Stimulated activated CD8-positive, alpha-beta memory T cell treated with anti-CD3 and anti-CD28 coated beads, Interleukin-2, amount 100 ng/mL, for 1 hour (primary cell): ENCODE measurements at places on chromosomes 12 and 14.

GRCh38 chr12:52070185-52070925, 577 bp downstream of the ATG101 start:
- DNase-seq, result no peak

- no peak for DNase-seq
Observed at GRCh38 chr12:92827836-92828431, 101.2 kb downstream of the EEA1 start.

GRCh38 chr14:73492670-73493069, 1.9 kb downstream of the RIOX1 start:
- DNase-seq, result no peak

- DNase-seq, result no peak
Observed at GRCh38 chr12:63889721-63890509, 45.4 kb downstream of the SRGAP1 start.

DNA sequence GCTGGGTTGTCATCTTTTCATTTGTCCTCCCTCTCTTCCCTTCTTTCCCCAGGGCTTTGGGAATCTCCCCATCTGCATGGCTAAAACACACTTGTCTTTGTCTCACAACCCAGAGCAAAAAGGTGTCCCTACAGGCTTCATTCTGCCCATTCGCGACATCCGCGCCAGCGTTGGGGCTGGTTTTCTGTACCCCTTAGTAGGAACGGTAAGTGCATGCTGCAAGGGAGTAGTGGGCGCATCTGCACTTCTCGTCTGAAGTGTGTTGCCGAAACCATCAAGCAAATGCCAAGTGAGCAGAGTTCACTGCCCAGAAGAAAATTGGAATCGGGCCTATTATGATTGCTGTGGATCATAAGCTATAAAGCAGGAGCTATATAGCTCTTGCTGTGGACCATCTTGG, 10.6 kb upstream of the AKAP5 start:
- no peak for DNase-seq

DNA sequence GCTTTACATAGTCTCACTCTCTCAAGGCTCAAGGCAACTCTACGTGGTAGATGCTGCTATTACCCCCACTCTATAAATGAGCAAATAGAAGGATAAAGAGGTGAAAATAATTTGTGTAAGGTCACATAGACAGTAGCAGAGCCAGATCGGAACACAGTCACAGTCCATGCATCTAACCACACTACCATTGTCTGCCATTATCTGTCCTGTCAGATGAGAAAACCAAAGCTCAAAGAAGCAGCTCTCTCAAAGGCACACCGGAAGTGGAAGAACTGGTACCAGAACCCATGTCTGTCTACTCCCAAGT, 134.4 kb upstream of the NUDT4 start:
- DNase-seq, result no peak

GRCh38 chr12:114152066-114152465, 185.9 kb upstream of the RBM19 start:
- DNase-seq, result no peak

DNA sequence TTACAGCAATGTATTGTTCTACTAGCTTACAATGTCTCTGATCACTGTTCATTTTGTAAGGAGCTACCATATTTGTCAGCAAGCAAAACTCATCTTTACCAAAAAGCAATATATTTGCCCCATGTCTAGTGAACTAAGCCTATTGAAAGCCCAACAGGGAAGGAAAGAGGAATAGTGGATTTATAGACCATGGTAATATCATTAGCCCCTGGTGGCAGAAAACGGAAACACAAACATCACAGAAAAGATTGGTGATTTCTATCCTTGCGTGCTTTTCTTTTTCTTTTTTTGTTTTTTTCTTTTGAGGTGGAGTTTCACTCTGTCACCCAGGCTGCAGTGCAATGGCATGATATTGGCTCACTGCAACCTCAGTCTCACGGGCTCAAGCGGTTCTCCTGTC, 1562.4 kb upstream of the TMEM132C start:
- no peak for DNase-seq

- no peak for DNase-seq
Observed at GRCh38 chr14:90405755-90406154, 8.9 kb downstream of the CALM1 start.

DNA sequence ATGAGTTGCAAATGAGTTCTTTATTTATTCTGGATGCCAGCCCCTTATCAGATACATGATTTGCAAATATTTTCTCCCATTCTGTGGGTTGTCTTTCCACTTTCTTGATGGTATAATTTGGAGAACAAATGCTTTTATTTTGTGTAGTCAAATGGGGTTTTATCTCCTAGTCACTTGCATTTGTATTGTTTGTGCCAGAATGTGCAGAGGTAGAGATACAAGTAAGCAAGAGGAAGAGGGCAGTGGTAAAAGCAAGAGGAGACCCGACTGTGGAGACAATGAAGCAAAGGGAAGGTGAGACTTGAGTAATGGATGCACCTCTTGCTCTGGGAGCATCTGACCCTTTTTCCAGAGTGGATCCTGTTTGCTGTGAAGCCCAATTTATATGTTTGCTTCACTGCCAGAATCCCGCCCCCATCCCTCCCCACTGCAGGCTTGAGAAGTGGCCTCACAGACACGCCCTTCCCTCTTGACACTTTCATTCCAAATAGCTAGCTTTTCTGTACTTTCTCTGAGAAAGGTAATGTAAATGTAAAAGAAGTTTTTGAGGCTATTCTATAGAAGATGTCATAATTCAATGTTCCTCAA, 786 bp upstream of the PFKM start:
- no peak for DNase-seq

GRCh38 chr14:80714474-80714873, 227.1 kb downstream of the CEP128 start:
- DNase-seq, result no peak

GRCh38 chr12:64729909-64730587, 29.2 kb downstream of the GNS start:
- DNase-seq, result no peak

DNA sequence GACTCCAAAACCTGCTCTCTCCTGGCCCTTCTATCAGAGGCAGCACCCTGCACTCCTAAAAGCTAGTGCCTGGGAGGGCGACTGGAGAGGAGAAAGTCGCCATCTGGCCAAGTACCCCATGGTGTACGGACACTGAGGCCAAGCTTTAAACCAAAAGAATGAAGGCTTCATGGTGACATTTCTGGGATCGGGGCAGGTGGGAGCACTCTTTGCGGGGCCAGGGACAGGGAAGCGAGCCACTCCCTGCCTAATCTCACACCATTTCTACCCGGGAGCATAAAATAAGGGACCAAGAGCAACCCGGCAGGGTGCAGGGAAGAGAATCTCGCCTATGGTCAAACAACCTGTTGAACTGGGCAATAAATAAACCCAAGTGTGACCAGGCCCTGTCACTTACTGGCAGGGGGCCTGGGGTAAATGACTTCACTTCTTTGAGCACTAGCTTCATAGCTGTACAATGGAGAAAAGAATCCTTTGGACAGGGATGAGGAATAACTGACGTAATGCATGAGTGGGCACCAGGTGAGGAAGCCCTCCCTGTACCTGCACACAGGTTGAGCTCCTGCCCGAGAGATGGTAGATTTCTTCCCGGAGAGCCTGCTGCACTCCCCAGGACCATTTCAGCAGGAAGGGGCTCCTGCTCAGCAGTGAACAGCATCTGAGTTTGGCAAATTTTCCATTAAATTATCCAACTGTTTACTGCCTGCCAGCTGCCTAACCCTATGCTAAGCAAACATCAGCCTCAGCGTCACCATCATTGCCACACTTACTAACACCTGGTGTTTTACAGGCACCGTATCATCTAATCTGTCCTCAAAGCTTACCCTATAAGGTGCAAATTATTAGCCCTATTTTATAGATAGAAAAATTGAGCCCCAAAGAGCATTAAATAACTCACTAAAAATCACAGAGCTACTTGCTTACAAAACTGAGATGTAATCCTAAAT, 2.0 kb downstream of the SERPINA1 start:
- no peak for DNase-seq

DNA sequence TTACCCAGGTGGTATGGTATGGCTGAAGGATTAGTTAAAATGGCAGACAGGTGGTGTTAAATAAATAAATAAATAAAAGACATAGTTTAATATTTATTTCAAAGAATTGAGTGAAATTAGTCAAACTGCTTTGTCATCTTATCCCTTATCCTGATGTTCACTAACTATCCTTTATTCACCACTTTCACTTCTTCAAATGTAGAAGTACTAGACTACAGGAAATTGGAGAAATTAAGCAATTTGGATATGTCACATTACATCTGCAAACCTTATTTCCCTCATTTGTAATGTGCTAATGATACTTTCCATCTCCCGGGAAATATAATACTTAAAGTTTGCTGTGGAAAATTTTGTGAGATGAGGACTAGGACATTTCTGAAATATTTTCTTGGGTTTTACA, 1195.7 kb downstream of the LRFN5 start:
- no peak for DNase-seq

DNA sequence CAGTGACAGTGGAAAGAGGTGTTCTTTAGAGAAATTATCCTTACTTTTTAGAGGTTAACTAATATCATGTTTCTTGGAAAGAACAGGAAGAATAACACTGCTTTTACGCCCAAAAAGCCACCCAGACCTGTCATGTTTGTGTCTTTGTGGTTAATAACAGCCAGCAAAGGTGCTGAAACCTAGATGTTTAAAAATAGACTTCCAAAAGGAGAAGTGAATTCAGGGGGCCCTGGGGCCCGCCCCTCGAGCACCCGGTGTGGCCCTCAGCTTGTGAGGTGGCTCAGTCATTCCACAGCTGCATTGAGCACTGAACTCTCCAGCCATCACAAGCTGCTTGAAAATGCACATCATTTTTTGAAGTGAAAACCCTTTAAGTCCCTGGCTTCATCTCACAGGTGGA, 20.8 kb upstream of the AMN start:
- DNase-seq, result no peak

DNA sequence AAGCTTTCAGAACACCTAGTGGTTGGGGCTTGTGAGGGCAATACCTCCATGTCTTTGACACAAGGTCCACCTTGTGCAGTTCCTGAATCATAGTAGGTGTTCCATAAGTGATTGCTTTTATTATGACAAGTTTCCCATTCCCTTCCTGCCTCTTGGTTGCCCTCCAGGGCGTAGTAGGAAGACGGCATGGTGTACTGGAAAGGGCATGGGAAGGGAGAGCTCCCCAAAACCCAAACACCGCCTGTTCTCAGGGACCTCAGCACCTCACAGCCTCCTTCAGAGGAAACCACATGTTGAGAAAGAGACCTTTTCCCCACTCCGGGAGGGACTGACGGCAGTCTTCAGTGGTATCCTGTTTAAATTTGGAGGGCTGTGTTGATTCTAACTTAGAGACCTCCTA, 21.1 kb downstream of the EVL start:
- no peak for DNase-seq

DNA sequence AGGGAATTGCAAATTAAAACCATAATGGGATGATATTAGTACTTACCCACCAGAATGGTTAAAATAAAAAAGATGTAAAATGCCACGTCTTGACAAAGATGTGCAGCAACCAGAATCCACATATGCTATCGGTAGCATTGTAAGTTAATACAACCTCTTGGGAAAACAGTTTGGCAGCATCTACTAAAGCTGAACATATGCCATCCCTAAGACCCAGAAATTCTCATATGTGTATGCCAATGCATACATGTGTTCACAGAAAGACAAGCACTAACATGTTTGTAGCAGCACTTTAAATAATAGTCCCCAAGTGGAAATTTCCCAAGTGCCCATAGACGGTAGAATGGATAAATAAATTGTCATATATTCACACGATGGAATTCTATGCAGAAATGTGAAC, 28.3 kb upstream of the SLC5A8 start:
- DNase-seq, result no peak

DNA sequence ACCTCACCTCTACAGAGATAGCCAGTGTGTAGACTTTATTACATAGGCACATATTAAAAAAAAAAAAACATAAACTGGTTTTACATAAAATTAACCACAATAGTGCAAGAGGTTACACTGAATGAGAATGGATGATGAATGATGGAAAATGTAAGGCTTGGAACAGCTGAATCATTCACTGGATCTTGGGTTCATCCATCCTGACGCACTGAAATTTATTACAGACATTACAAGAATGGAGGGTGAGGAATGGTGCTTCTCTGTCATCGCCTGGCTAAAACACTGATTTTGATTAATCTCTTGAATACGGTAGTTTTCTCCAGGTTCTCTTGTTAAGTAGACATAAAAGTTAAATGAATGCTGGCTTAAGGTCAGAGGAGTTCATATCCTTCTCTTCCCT, 40.0 kb upstream of the GTF2A1 start:
- DNase-seq, result no peak

DNA sequence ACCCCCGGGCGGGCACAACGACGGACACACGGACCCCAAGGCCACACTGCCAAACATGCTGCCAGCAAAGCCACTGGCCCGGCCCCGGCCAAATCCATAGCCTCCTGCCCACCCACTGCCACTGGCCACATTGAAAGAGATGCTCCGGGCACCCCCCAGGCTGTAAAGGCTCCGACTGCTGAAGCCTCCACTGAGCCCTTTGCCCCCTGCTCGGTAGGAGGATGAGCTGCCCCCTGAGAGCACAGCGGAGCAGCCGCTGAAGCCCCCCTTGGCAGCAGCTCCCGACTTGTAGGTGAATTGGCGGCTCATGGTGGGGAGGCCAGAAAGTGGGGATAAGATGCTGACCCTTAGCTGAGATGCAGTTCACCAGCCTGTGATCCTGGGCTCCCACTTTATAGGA, at the start of gene KRT73:
TSS of gene KRT73 (minus strand) at position 344 of the 400 bp plus-strand sequence. CDS start at position 309, 35 bp downstream.
- no peak for DNase-seq

GRCh38 chr14:48771717-48772116, 814.5 kb downstream of the RPS29 start:
- no peak for DNase-seq

- no peak for DNase-seq
Observed at GRCh38 chr12:27766587-27766986, 13.4 kb upstream of the KLHL42 start.

- DNase-seq, result no peak
Observed at GRCh38 chr14:38556252-38556651, 300.4 kb upstream of the CLEC14A start.

GRCh38 chr14:90842726-90843125, 26.5 kb upstream of the TTC7B start:
- no peak for DNase-seq

DNA sequence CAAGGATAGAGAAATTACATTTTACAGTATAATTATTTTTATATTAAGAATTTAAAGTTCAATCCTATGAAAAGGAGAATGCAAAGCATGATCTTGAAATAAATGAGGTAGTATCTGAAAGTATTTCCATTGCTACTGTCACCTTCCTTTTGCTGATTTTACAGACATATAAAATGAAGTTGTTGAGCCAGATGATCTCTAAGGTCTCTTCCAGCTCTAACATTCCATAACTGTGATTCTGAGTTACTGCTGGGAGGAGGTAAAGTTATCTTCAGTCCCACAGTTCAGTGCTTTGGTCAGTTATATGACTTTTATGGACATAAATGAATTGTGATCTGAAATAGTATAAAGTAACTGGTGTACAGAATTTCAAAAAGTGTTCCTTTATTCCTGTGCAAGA, 52.8 kb downstream of the SLC38A6 start:
- DNase-seq, result no peak
